ENCODE measurements at places on chromosomes 12 and 14.

DNA sequence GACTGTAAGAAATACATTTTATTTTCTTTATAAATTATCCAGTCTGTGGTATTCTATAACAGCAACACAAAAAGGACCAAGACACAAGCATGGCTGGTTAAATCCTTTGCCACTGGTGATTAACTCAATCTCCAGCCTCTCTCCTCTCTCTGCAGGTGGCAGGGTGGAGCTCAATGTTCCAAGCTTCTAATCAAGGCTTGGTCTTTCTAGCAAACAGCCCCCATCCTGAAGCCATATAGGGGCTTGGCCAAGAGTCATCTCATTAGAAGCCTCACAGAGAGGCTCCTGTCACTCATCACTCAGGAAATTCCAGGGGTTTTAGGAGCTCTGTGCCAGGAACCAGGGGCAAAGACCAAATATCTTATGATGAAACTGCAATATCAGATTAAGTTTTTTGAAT is 12.0 kb downstream of the C12orf75 start:
- DNase-seq: no peak

DNA sequence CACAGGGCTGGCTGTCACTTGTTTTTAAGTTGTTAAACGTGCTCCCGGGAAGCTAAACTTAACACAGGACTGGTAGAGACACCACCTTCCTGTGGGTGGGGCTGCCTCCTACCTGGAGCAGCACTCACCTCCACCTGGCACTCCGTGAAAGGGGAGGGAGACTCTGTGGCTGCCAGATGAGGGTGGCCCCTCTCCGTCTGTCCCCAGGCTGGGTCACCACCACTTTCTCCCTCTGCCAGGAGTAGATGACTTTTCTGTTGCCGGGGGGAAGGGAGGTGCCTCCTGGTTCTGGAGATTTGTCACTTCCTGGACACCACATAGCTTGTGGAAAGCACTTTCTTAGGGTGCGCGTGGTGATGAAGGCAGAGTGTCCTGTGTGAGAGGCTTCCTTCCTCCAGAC is 81.3 kb downstream of the WDR20 start:
- DNase-seq: no peak

DNA sequence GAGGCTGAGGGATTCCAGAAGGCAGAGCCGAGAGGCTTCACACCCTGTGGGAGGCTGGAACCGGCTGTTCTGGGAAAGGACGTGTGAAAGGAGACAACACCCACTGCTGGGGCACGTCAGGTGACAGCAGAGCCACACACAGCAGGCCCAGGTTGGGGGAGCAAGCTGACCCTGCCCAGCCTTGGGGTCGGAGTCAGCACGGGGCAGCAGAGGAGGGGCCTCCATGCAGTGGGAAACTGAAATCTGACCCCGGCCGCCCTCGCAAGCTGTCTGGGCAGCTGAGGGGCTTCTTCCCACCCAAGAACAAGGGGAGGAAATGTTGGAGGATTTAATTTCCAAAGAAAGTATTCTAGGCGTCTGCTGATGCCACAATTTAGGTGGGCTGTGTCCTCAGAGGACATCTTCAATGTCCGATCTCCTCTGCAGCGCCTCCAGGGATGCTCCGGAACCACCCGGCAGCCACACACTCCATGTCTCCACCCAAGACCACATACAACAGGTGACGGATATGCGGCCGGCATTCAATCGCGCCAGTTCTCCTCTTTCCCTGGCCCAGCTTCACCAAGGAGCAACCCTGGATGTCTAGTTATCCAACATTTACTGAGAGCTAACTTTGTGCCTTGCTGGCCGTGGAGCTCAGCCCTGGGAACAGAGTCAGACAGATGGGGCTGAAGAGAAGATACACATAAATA is 30.7 kb downstream of the SNRNP35 start:
- no peak for DNase-seq

GRCh38 chr12:2095878-2096277 is 43.1 kb downstream of the CACNA1C start:
- no peak for DNase-seq

DNA sequence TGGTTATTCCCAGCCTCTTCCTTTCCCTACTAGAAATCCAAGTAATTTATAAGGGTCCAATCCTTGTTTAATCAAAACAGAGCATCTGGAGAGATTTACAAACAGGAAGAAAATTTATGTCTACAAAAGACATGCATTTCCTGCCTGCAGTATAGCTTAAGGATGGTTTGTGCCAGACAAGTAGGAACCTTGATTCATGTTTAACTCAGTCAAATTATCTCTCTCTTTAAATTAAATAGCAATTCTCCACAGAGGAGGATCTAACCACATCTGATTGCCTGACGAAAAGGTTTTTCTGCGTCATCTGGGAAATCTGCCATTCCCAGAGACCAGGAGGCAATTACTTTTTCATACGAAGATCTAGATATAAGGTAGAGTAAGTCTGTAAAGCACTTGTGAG is 105.2 kb downstream of the ZFC3H1 start:
- DNase-seq: no peak

DNA sequence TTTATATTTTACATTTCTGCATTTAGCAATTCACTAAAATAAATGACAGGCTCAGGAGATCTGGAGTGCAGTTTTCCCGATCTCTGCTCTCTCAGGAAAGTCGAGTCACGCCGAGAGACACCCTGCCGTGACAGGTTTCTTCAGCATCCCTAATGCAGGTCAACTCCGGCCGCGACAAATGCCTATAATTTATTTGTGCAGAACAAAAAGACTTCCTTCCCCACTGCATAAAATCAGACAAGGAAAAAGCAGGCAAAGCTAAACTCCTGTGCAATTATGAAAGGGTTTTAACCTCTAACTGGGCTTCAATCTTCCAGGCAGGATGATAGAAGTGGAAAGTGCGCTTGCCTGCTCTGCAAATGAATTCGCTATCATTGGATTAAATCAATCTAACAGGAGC is 28.1 kb downstream of the SPRING1 start:
- DNase-seq: no peak

GRCh38 chr12:10614056-10614370 is 604 bp upstream of the MAGOHB start:
- DNase-seq: no peak

DNA sequence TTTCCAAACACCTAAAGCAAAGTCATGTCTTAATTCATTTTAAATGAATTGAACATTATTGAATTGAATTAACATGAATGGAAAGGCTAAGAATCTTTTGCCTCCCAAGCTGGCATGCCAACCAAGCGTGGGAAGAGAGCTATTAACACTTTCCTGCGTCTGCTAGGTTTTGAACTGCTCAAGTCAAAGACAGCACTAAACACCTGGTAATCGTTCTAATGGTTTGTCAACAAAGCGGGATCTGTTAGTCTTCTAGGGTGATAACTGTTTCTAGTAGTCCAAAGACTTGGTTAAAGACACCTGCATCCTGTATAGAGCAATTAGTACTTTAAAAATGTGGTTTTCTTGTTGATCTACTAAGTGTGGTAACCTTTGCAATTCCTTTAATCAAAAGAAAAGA is 164.2 kb upstream of the HMGA2 start:
- DNase-seq: no peak

DNA sequence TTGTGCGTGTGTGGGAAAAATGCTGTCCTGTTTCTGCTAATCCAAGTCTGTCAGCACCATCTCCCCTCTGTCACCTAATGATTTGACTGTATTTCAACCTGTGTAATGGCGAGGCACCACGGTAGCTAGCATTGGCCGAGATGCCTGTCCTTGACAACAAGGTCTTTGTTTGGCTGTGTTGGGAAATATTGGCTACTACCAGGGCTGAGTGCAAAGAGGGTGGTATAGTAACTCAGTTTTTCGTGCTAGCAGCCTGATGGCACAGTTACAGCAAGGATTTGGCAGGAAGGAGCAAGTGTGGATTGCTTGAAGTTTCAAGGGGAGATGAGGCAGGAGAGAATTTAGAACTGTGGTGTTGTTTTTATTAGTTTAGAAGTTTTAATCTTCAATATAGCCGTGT is 440.3 kb upstream of the RGS6 start:
- DNase-seq: no peak

GRCh38 chr12:86137936-86138335 is 118.3 kb downstream of the MGAT4C start:
- no peak for DNase-seq

GRCh38 chr12:62192180-62192902 is 67.9 kb upstream of the USP15 start:
- DNase-seq: peak; percentile 61

Measured in endothelial cell (in vitro differentiated cells).